Right hindlimb (tissue), 1 donor: ENCODE measurements at places on chromosomes 3 and 15.

DNA sequence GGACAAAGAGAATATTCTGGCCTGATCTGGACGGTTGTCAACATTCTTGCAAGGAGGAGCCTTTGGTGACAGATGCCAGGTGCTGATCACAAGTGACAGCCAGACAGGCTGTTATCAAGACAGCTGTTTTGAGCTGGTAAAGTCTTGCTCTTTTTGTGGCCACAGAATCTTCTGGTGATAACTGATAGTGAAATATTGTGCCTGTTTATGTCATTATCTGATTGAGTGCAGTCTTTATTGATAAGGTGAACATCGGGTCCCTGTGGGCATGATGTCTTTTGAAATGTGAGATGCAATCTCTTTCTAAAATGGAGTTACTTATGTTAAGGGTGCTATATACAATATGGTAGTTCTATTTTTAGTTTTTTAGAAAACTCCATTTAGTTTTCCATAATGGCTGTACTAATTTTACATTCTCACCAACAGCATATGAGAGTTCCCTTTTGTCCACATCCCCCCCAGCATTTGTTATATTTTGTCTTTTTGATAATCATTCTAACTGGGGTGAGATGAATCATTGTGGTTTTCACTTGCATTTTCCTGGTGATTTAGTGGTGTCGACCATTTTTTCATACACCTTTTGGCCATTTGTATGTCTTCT is 10.7 kb downstream of the CEP63 start:
- DNase-seq = no peak

DNA sequence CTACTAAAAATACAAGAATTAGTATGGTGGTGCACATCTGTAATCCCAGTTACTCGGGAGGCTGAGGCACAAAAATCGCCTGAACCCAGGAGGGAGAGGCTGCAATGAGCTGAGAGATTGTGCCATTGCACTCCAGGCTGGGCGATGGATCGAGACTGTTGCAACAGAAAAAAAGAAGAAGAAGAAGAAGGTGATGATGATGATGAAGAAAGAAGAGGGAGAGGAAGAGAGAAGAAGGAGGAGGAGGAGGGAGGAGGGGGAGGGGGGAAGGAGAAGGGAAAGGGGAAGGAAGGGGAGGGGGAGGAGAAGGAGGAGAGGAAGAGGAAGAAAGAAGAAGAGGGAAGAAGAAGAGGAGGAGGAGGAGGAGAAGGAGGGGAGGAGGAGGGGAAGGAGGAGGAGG is 33.2 kb upstream of the ZNF710 start:
- no peak for DNase-seq

GRCh38 chr3:150920236-150920635 is 15.0 kb upstream of the MINDY4B start:
- DNase-seq = no peak

DNA sequence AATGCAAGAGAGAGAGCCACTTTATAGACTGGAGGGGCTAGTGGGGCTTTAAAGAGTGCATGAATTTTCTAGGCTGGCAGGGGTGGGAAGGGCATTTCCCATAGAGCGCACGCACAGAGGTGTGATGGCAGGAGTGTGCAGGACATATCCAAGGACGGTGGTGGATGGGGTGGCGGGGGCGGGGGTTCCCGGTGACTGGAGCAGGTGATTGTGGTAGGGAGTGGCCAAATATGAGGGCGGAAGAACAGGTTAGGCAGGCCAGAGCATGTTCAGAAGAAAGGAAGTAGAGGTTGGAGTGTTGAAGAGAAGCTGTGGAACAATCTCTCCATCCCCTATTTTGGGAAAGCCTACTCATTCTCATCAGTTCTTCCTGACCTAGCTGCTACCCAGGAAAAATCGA is 18.1 kb downstream of the FAM81A start:
- DNase-seq = no peak

- DNase-seq = no peak
These were observed 339.9 kb upstream of the DPH6 start for GRCh38 chr15:35885870-35886269.

- no peak for DNase-seq
These were observed 278.0 kb downstream of the UBE2E2 start for GRCh38 chr3:23481011-23481615.

- DNase-seq = no peak
These were observed 8.9 kb downstream of the ABI3BP start for GRCh38 chr3:100984308-100984707.

DNA sequence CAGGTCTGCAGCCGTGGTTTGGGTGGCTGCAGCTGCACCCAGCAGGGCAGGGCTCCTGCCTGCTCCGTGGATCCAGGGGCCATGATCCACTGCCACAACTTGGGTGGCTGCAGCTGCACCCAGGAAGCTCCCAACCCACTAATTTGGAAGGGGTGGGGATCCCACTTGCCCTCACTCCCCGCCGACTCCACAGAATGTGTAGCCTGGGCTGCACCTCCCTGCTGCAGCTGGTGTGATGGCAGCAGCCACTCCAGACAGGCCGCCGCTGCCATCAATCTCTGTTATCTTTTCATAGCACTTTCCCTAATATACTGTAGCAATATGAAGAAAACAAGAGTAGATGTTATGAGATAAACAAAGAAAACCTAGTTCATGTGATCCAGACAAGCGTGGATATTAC is 137.8 kb upstream of the CNTN3 start:
- no peak for DNase-seq

- peak; percentile 68 for DNase-seq
These were observed 370.0 kb upstream of the FRG2C start for GRCh38 chr3:75294124-75294523.

- DNase-seq = peak; percentile 59
These were observed 1.5 kb downstream of the MEGF11 start for GRCh38 chr15:66251790-66252684.

DNA sequence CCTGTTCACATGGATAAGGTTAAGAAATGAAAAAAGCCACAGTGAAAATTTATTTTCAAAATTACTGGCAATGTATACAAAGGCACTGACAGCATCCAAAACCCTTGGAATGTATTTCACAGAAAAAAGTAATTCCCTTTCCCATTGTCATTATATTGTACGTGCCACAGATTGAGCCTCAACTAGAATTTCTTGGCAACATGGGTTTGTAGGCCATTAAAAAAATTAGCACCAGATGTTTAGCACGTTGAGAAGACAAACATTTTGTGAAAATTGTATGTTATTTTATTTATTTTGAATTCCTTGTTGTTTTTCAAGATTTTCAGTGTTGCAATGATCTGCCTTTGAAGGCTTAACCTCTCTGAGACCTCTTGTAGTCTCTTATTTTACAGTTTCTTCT is 76.3 kb upstream of the EPHB3 start:
- DNase-seq = no peak

DNA sequence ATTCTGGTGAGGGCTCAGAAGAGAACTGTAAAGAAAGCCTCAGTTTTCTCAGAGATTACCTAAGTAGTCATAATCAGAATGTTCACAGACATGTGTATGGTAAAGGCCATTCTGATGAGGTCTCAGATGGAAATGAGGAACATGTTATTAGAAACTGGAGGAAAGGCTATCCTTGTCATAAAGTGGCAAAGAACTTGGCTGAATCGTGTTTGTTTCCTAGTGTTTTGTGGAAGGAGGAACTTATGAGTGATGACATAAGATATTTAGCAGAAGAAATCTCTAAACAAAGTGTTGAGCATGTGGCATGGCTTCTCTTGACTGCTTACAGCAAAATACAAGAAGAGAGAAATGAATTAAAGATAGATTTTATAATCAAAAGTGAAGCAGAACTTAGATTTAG is 12.8 kb upstream of the KLHL40 start:
- no peak for DNase-seq
